Esophagus muscularis mucosa (tissue), 4 donors: ENCODE measurements at places on chromosomes 4 and X. TPM values are rescaled to one million over a fixed set of nuclear protein-coding genes. Genes with fewer than 3 reads are reported as not detected.

DNA sequence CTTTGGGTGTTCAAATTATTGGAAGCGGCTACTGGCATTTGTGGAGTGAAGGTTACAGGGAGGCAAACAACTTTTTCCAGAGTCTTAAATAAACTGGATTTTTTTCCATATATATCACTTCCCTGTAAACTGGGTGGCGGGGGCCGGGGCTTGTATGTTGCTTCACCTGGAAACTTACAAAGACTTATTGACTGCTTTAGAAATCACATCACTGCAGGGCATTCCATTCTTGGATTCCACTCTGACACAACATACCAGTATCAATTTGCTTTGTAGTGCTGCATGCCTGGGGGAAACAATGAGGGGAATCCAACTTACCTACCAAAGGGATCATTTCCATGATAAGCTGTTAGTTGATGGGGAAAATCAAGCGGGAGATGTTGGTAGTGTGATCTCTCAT, 21.7 kb upstream of the FAM156A start:
- DNase-seq = no peak

GRCh38 chrX:125203737-125204578, 115.7 kb upstream of the TEX13C start:
- no peak for DNase-seq

- no peak for DNase-seq
Observed at GRCh38 chrX:127943571-127943970, 108.6 kb downstream of the ACTRT1 start.

- no peak for DNase-seq
Observed at GRCh38 chr4:135605076-135605475, 1403.5 kb upstream of the PABPC4L start.

- DNase-seq = no peak
Observed at GRCh38 chrX:48761674-48762471, at the start of gene GLOD5. GLOD5 (plus strand) TSS chrX:48761747; CDS start chrX:48761791, 44 bp downstream.

DNA sequence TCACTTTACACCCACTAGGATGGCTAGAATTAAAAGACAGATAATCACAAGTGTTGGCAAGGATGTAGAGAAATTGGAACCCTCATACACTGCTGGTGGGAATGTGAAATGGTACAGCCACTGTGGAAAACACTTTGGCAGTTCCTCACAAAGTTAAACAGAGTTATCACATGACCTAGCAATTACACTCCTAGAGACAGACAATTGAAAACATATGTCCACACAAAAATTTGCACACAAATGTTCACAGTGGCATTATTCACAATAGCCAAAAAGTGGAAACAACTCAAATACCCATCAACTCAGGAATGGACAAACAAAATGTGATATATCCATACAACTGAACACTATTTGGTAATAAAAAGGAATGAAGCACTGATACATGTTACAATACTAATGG, 5.7 kb downstream of the ZNF280C start:
- no peak for DNase-seq

DNA sequence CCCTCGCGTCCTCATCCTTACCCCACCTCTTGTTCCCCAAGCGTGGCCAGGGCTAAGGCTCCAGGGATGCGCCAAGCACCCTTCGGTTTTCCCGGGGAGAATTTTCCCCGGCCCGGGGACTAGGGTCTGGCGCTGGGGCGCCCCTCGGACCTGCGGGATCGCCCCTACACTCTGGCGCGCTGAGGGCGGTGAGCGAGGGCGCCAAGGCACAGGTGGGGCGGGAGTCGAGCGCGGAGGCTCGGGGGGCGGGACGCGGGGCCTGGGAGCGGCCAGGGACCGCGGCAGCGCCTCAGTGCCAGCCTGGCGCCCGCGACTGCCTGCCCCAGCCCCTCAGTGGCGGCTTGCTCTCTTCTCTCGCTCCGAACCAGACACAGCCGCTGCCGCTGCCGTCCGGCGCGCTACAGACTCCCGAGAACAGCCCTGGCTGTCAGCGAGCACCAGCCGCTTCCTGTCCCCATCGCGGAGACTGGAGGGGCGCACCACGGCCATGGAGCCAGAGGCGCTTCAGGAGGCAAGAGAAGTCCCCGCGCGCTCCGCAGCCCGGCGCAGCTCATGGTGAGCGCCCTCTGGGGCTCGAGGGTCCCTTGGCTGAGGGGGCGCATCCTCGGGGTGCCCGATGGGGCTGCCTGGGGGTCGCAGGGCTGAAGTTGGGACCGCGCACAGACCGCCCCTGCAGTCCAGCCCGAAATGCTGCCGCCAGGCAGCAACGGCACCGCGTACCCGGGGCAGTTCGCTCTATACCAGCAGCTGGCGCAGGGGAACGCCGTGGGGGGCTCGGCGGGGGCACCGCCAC, at the start of gene DRD5:
Gene DRD5 (plus strand): TSS at position 292 of the 793 bp plus-strand sequence. CDS start 396 bp downstream, at position 688.
- DNase-seq = no peak

DNA sequence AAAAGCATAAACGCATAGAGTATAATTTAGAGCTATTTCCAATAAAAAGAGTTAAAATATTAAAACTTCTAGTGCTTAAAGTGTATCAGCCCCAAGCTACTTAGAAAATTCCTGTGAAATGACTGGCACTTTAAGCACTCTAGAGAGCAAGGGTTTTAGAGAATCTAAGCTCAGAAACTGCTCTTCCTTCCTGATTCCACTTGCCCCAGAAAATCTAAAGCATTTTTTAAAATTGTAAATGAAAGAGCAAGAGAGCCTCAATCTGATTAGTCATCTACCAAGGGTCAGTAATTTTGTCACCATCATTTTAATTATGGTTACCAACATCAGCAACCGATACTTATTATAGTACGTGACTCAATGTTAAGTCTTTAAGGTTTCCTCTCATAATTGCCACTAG, 25.0 kb downstream of the CTPS2 start:
- no peak for DNase-seq

DNA sequence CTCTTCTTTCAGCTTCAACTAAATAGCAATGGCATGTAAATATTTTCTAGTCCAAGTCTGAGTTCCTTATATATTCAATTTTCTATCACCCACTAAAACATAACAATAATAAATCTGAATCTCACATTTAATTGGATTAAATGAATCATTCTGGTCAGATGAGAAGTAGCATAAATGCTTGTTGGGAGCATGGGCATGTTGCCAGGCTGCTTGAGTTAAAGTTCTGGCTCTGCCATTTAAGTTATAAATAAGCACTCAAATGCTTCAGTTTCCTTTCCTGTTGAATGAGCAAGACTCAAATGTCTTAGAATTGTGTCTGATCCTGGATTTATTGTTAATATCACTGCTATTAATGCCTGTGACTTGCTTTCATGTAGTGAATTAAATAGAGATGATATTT, 496.3 kb downstream of the STPG2 start:
- no peak for DNase-seq

PABPC1L2A gene
- total RNA-seq = not detected

TREX2 gene
- total RNA-seq = 1.2 TPM

ARHGAP24 gene
- total RNA-seq = 21.2 TPM

CSAG3 gene
- total RNA-seq = not detected
